Activated CD4-positive, alpha-beta T cell treated with anti-CD3 and anti-CD28 coated beads for 48 hours (primary cell): ENCODE measurements at places on chromosomes 6 and 20.

- no peak for DNase-seq
These were observed 18.4 kb downstream of the TIAM2 start for GRCh38 chr6:155013457-155013876.

GRCh38 chr6:28311139-28311823 is 24.7 kb downstream of the ZSCAN31 start:
- no peak for DNase-seq

- no peak for DNase-seq
These were observed 793.9 kb upstream of the EPHA7 start for GRCh38 chr6:94213226-94213625.

DNA sequence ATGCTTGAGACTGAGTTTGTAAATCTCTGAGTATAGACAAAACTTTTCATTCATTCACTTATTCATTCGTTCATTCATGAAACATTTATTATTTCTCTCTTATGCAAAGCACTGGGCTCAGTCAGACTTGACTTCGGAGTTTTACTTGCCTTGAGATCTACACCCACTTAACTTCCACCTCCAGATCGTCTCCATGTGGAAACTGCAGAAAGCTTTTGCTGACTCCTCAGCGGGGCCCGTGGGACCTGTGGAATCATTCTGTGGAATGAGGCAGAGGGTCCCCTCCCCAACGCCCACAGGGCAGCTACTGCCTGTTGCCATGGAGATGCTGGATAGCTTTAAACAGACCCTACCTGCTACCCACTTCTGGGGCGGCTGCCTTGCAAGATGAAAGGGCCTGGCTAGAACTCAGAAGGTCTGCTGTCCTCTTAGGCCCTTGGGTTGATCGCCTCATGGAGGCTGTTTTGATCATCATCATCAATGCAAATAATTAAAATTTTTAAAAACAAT is 66.4 kb upstream of the KCNG1 start:
- no peak for DNase-seq

GRCh38 chr6:6392214-6393068 is 72.0 kb upstream of the F13A1 start:
- no peak for DNase-seq

- DNase-seq = no peak
These were observed 8.4 kb downstream of the FOXS1 start for GRCh38 chr20:31836853-31837608.

DNA sequence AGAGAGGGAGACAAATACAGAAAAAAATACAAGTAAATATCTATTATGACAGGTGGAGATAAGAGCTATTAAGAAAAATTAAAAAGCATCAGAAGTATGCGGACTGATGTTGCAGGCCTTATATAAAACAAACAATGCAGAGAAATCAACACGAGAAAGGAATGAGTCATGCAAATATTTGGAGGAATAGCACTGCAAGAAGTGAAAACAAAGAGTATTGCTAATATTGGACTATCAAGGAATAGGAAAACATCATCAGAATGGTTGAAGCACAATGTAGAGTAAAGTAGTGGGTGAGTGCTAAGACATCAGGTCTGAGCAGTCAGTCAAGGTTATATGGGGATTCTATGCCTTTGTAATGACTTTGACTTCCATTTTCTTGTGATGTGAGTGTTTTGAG is 657.5 kb upstream of the GJE1 start:
- no peak for DNase-seq

DNA sequence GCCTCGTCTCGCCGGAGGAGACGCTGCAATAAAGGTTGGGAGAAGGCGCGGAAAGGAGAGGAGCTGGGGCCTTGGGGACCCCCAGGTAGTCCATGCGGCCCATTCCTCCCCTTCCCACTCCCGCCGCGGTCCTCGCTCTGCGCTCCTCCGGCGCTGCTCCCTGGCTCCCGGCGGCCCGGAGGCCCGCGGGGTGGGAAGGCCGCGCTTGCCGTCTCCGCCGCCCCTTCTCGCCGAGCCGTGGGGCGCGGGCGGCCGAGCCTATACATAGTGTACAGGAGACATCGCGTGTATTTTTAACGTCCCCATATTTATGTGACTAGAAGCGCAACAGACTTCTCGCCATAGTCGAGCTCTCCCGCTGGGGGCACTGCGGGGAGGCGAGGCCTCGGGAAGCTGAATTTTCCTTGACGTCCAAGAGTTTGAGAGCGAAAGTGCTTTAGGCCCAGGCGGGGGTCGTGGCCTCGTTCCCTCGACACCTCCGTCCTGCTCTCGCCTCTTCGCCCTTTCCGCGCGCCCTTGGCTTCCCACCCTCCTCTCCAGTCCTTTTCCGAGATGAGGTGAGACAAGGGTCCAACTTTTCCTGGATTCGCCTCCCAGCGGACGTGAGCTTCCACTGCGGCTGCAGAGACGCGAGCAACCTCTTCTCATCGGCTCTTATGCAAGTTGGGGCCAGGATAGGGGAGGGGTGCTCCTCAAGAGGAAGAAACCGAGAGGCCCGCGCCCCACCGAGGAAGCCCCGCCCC is 29.0 kb downstream of the SLC12A5 start:
- DNase-seq = peak; percentile 32

DNA sequence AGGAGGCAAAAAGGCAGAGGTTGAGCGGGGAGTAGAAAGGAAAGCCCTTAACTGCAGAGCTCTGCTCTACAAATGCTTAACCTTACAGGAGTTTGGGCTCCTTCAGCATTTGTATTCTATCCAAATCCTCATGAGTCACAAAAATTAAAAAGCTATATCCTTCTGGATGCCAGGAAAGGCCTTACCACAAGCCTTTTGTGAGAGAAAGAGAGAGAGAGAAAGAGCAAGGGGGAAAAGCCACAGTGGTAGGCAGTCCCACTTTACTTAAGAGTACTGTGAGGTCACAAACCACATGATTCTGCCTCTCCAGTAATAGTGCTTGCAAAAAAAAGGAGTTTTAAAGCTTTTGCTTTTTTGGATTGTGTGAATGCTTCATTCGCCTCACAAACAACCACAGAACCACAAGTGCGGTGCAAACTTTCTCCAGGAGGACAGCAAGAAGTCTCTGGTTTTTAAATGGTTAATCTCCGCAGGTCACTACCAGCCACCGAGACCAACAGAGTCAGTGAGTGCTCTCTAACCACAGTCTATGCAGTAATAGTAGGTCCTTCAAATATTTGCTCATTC is at the start of gene RUNX2:
Gene RUNX2 (plus strand): TSS at position 375 of the 567 bp plus-strand sequence. CDS start 397 bp downstream, outside the sequence.
- DNase-seq = no peak

- DNase-seq = no peak
These were observed 651.3 kb downstream of the KIF16B start for GRCh38 chr20:15921930-15922329.

GRCh38 chr20:6200092-6200491 is 77.3 kb upstream of the FERMT1 start:
- no peak for DNase-seq

- no peak for DNase-seq
These were observed 80.1 kb upstream of the HDAC2 start for GRCh38 chr6:114051031-114051430.

DNA sequence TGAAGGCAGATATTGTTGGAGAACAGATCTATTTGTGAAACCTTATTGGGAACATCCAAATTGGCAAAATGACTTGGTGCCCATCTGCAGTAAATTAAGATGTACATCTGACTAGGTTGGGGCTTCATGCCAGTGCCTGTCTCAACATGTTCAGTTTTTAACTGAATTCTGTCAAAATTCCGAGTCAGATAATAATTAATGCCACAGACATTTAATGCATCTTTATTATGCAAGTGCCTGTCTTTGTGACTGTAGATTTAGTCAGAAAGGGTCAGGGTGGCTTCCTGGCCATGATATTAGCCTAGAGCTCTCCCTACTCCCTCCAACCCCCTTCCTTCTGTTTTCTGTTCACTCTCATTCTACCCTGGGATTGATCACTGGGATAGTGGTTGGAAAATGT is 199.3 kb upstream of the FLRT3 start:
- DNase-seq = no peak

GRCh38 chr6:6872459-6873344 is 235.1 kb upstream of the RREB1 start:
- no peak for DNase-seq

DNA sequence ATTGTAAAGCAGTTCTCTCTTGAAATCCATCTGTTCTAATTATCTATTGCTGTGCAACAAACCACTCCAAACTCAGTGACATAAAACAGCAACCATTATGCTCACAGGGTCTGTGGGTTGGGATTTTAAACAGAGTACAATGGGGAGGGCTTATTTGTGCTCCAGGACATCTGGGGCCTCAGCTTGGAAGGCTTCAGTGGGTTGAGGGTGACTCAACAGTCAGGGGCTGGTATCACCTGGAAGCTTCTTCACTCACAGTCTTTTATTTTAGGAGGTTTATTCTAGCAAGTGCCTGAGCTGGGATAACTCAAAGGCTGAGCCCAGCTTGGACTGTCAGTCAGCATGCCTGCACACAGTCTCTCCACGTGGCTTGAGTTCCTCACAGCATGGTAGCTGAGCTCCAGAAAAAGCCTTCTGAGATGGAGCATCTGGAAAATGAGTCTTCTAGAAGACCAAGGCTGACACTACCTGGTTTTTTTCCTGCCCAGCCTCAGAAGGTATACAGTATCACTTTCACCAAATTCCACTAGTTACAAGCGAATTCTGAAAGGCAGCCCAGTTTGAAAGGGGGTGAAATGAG is 234.6 kb upstream of the ID4 start:
- no peak for DNase-seq

GRCh38 chr6:166766769-166767168 is 139.7 kb upstream of the RPS6KA2 start:
- no peak for DNase-seq

GRCh38 chr6:113281014-113281413 is 576.1 kb upstream of the MARCKS start:
- no peak for DNase-seq

- DNase-seq = no peak
These were observed 32.3 kb upstream of the SLC22A23 start for GRCh38 chr6:3489027-3489757.

GRCh38 chr20:57904314-57905105 is 194.7 kb upstream of the PMEPA1 start:
- no peak for DNase-seq

DNA sequence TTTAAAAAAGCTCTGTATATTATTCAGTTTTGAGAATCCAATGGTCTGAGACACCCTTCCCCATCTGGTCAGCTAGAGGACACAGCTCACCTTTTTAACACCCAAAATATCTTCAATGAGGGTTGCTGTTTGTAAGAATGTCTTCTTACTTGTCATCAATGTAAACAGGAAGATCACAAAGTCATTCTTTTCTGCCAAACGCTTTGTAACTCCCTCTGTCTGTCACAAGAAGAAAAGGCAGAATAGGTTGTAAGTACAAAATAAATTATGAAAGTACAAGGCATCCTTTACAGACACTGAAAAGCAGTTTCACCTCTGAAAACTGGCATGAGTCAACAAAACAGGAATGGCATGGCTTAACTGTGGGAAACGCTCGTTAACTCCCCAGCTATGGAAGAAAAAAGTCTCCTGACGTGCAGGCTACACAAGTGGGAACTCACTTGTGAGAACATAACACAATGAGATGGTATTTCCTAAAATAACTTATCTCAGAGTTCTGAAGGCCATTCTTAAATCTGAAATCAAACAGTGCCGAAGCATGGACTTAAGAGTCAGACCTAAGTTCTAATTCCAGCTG is 42.7 kb downstream of the TRPC4AP start:
- no peak for DNase-seq
